ENCODE measurements at places on chromosomes 7 and 10. TPM values are rescaled to one million over a fixed set of nuclear protein-coding genes. Genes with fewer than 3 reads are reported as not detected.

HOXA1 gene
- 0.42 TPM for total RNA-seq

CYP3A7 gene
- total RNA-seq, result not detected

UBTD1 gene
- total RNA-seq, result 6.3 TPM

PEX1 gene
- total RNA-seq, result 31.6 TPM

SLC13A4 gene
- total RNA-seq, result not detected

PAOX gene
- 1.9 TPM for total RNA-seq

MRLN gene
- not detected for total RNA-seq

SH2B2 gene
- 9.2 TPM for total RNA-seq

GPR85 gene
- under 0.01 TPM for total RNA-seq

ZNF488 gene
- not detected for total RNA-seq

SPDYE5 gene
- not detected for total RNA-seq

HTRA1 gene
- 2.2 TPM for total RNA-seq

RTKN2 gene
- total RNA-seq, result 9.8 TPM

ITPRID1 gene
- total RNA-seq, result 0.73 TPM

COL17A1 gene
- not detected for total RNA-seq

APBB1IP gene
- 38.0 TPM for total RNA-seq

PAPOLB gene
- total RNA-seq, result not detected

SEMA4G gene
- 0.10 TPM for total RNA-seq

EFCAB10 gene
- total RNA-seq, result 0.94 TPM

TMEM270 gene
- total RNA-seq, result not detected

ENO4 gene
- total RNA-seq, result not detected

Data from mononuclear cell (primary cell).